ENCODE measurements at places on chromosomes 1 and 21.

DNA sequence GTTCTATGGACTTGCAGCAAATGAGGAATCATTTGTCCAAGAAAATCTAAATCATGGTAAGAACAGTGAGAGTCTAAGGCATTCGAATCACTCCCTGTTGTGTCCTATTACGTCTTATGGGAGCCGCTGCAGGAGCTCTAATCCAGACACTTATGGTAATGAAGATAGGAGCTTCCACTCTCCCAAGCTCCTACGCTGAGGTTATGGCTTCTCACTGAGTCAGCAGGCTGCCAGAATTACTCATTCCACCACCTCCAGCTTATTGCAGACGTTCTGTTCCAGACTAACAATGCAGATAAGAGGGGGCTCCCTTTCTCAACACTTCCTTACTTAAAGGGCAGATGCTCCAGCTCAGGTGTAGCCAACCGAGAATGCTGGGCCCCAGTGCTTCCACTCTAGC lies 212.6 kb downstream of the GREM2 start:
- no peak for DNase-seq

DNA sequence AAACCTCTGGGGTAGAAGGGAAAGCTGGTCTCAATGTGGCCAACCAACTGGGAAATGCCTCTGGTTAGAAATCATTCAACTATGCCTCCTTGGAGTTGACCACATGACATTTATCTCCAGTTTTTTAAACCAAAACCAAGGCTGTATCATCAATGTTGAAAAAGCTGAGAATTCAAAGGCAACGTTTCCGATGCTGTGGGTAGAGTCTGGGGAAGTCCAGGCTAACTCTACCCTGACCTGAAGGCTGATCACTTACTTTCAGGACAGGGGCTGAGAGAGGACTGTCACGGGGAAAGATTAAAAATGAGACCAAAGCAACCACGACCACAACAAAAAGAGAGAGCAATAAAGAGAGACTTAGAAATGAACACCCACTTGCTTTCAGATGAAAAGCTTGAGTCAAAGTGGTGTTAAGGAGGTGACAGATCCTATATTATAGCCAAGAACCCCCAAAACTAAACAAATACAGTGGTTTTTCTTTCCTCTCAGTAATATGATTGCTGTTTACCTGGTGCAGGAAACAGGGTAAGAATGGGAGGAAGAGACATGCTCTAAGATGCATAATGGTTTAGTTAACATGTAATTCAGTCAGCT lies 90.8 kb upstream of the TNFSF4 start:
- no peak for DNase-seq

DNA sequence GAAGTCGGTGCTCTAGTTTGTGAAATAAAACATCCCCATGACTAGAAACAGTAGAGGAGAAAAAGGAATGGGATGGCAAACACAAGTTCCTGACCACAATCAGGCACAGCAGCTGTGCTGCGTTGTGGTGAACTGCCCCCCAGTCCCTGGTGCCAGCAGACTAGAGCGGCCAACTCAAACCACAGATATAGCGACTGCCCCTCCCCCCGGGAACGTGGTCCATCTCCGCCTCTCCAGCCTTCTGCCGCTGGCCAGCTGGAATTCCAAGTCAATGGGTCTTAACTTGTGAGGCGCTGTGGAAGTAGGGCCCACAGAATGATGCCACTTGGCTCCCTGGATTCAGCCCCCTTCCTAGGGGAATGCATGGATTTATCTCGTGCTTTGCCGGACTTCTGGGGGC lies 41.6 kb upstream of the ZNF678 start:
- DNase-seq = no peak

DNA sequence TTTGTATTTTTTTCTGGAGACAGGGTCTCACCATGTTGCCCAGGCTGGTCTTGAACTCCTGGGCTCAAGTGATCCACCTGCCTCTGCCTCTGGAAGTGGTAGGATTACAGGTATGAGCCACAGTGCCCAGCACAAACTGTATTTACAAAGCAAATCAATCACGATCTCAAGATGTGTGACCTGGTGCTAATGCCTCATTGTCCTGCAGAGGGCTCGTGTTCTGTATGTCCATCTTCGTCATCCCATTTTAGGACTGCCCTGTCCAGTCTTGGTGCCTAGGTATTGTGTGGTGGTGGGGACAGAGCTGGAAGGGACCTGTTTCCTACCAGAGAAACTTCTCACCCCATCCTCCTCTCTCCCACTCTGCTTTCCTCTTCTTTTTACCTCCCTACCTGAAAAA lies 20.2 kb downstream of the PROK1 start:
- no peak for DNase-seq

DNA sequence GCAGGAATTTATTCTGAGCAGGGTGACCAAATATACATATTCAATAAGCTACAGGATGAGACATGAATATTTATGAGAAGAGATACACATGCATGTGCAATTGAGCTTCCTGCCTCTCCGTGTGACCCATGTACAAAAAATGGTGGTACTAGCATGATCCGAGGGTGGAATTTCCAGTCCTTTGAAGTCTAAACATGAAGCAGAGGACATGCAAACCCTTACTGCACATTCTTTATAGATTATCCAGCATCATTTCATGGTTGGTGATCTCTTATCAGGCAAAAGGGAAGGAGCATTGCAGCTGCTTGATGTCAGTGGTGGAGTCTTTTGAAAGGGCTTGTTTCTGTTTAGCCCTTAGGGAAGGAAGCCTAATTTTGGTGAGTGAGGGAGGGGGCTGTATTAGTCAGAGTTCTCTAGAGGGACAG lies 448.6 kb downstream of the SETD4 start:
- DNase-seq = no peak

- DNase-seq = no peak
Measured at GRCh38 chr1:44988531-44989156, 2.2 kb upstream of the EIF2B3 start.

GRCh38 chr1:54570161-54570560 lies 22.1 kb downstream of the ACOT11 start:
- no peak for DNase-seq
